ENCODE measurements at places on chromosomes 4 and X. TPM values are rescaled to one million over a fixed set of nuclear protein-coding genes. Genes with fewer than 3 reads are reported as not detected.

Gene APOO
- 21.6 TPM for total RNA-seq

Gene RTL9
- 0.22 TPM for total RNA-seq

Gene SMR3B
- not detected for total RNA-seq

Gene LUZP4
- not detected for total RNA-seq

Gene SRPK3
- 0.74 TPM for total RNA-seq

Gene PRSS48
- not detected for total RNA-seq

- DNase-seq, result no peak
These were observed 334.3 kb upstream of the GATB start for GRCh38 chr4:152094970-152095700.

- DNase-seq, result no peak
These were observed 176.0 kb downstream of the MGST2 start for GRCh38 chr4:139841464-139842195.

GRCh38 chrX:44042751-44043150 lies 69.6 kb upstream of the NDP start:
- DNase-seq, result no peak

DNA sequence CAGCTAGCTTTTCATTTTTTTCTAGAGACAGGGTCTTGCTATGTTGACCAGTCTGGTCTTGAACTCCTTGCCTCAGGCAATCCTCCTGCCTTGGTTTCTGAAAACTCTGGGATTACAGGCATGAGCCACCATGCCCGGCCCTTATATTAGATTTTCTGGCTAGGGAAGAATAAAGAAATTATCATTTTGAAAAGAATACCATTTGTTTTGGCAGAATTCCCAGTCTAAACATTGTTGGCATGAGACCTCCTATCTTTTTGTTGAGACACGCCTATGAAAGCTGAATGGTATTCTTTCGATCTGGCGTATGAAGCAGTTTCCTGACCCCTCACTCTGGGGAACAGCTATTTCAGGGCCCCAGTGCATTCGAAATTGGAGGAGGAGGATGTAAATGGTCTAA lies 107.0 kb downstream of the REPS2 start:
- no peak for DNase-seq

GRCh38 chr4:89752932-89753598 lies 83.9 kb downstream of the SNCA start:
- DNase-seq, result no peak

DNA sequence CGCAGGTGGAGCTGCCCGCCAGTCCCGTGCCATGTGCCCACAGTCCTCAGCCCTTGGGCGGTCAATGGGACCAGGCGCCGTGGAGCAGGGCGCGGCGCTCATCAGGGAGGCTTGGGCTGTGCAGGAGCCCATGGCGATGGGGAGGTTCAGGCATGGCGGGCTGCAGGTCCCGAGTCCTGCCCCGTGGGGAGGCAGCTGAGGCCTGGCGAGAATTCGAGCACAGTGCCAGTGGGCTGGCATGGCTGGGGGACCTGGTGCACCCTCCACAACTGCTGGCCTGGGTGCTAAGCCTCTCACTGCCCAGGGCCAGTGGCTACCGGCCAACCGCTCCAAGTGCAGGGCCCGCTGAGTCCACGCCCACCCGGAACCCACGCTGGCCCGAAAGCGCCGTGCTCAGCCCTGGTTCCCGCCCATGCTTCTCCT lies 646.5 kb downstream of the GABRG1 start:
- no peak for DNase-seq

DNA sequence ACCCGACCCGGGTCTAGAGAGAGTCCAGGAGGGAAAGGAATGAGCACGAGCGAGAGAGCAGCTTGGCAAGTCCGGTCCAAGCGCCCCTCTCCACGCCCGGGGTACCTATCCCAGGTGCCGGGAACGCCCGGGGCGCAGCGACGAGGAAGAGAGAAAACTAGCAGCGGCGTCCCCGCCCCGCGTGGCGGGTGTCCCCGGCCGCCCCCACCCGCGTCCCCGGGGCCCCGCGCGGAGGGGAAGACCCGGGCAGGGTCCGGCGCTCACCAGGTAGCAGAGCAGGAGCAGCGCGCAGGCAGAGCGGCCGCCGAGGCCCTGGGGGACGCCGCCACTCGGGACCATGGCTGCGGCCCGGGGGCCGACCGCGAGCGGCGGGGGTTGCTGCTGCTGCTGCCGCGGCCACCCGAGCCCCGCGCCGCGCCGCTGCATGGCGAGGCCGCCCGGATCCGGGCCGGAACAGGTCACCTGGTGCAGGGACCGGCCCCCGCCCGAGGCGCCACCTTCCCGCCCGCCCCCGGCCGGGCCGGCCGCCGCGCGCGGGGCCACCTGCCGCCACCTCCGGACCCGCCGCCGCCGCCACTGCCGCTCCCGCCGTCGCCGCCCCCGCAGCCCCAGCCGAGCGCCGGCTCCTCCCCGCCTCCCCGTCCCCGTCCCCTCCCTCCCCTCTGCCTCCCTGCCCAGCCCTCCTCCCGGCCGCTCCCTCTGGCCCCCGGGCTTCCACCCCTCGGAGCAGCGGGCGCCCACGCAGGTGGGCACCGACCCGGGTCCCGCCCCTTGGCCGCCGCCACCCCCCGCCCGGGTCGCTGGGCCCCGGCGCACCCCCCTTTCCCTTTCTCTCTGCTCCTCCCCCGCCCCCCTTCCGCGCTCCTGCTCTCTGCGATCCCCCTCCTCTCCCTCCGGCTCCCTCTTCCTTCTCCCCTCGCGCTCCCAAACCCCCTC lies at the start of gene SEL1L3:
Gene SEL1L3, minus strand, starts transcription at position 578 of the 936 bp plus-strand sequence. Its CDS starts 152 bp downstream, at position 426.
- no peak for DNase-seq

DNA sequence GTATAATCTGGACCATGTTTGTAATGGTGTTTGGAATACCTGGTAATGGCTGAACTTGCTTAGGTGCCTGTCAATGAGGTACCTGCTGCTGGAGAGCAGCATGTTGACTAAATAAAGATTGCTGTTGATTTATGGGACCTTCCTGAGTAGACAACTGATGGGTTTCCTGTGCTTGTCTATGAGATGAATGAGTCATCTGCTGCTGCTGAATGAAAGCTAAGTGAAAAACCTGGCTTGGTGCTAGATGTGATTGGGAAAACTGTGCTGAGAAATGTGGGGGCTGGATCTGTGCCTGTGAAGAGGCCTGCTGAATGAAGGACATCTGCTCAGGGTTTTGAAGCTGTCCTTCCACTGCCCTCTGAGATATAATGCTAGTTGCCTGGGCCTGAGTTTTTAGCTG lies 69.6 kb downstream of the WNK3 start:
- DNase-seq, result no peak

- DNase-seq, result no peak
These were observed 54.4 kb downstream of the NBDY start for GRCh38 chrX:56783450-56783831.

DNA sequence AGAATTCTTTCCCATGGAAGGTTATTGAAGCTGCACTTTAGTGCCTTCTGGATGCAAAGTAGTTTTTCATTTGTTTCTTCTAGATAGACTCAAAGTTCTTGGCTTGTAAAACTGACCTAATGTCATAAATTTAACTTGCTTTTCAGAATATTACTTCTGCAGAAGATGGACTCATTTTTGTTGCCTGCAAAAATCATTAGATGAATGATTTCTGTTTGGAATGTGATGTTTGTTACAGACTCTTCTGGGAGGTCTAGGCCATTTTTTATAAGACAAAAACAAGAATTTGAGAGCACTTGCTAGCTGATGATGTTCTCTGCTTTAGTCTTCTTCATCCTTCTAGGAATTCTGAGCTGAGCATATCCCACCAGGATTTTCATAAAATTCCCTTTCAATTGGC lies 308.6 kb upstream of the GIMD1 start:
- no peak for DNase-seq

DNA sequence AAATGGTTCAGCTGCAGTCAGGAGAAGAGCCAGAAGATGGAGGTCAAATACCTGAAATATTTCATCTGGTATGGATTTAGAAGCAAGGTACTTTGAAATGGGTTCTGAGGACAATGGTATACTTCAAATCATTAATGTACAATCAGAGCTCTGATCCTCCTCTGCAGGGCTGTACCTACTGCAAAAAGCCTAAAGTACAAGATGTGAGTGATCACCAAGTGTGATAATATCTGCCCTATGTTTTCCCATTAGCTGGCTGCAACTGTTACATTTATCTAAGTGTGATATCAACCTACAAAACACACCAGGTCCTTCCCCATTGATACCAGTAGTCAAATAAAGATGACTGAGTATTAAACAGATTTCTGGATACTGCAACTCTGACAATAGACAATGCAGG lies 25.1 kb downstream of the HDX start:
- DNase-seq, result no peak
